Activated naive CD4-positive, alpha-beta T cell treated with Interleukin-2 at 50 U/mL for 16 hours (primary cell): ENCODE measurements at places on chromosomes 3 and 15.

DNA sequence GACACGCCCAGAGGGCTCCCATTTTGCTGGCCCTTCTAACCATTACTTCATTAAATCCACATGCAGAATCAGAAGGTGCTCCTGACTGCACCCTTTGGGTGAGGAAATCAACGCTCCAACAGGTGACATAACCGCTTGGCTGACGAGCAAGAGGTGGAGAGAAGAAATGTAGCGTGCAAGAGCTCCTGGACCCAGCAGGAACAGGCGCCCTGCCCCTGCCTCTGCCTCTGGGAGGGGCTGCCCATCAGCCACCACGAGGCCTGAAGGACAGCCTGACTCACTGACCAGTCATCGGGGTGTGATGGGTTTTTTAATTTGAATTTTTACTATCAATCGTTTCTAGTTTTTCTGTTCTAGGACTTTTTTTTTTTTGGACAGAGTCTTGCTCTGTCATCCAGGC, 218.2 kb downstream of the ADAMTS17 start:
- DNase-seq: no peak

GRCh38 chr3:15460891-15461531, 33.6 kb downstream of the EAF1 start:
- DNase-seq: no peak

DNA sequence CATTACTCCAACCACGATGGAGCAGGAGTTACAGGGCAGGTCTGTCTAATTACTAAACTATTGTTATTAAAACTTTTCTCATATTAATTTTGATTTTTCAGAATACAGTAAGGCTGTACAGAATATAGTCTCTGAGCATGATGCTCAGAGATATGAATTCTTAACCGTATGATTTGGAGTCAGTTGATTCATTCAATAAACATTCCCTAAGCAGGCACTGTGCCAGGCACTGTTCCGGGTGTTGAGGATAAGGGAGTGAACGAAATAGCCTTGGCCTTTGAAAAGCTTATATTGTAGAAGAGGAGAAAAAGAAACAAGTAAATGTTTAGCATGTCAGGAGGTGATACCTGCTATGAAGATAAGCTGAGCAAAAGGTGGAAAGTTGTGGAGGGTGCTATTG, 187.3 kb downstream of the KCNAB1 start:
- no peak for DNase-seq

DNA sequence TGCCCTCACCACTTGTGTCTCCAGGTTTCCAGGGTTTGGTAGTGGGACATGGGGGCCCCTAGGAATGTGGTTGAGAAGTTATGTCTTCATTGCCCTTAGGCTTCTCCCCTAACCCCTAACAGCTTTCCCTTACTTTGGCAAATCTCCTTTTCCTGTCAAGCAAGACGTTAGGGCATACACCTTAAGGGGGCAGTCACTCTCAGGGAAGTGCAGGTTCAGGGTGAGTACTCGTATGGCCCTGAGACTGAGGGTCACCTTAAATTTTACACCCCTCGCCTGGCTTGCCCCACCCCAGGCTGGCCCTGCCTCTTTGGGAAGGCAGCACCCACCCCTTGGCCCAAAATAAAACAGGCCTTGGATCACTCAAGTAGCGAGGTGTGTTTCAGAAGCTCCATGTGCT, 33.5 kb downstream of the POLR2M start:
- no peak for DNase-seq

- no peak for DNase-seq
Measured at GRCh38 chr3:150736316-150736719, 26.7 kb downstream of the SIAH2 start.

DNA sequence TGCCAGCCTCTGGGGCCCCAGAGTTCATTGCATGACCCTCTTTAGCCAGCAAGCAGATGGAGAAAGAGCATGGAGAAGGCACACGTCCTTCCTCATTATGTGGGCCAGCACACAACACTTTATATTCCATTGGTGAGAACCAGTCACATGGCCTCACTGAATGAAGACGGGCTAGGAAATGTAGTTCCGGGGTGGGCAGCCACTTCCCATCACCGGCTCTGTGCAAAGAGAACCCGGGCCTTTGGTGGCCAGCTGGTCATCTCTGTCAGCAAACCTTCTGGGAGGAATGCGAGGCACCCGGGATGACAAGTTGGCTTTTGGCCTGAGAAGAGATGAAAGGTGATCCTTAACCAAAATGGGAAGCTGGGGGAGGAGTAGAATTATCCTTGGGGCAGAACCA, 90.2 kb upstream of the VGLL4 start:
- DNase-seq: no peak

GRCh38 chr3:9944271-9944670, 7.9 kb downstream of the PRRT3 start:
- DNase-seq: no peak
